Activated T-helper 1 cell treated with anti-CD3 and anti-CD28 coated beads, Interleukin-2, amount 50 U/mL, for 16 hours (primary cell): ENCODE measurements at places on chromosomes 3 and 15.

DNA sequence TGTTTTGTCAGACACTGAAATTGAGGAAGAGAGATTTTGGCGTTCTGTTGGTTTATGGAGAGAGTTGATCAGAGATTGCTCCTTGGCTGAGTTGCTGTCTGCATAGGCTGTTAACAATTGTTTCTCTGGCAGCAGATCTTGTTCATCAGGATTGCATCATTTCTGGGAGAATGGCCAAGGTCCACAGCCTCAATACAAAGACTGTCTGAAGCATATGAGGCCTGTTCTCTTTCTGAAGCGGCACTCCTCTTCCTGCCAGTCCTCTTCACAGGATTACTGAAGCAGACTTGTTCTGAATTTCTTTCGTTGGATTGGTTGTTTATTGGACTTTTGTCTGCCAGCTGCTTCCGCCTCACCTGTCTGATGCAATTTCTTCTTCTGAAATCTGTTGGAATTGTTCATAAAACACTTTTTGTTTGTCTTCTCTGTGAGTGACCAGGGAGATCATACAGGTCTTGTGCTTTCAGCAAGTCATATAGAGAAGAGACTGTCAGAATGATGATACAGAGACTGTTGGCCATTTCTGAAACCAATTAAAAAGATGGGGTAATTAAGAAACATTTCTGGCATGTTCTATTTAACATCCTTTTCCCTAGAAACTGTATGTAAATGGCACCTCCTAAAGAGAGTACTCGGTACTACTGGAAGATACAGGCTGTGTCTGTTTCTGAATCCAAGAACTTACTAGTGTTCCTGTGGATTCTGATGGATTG, 25.5 kb downstream of the SETD5 start:
- no peak for DNase-seq

GRCh38 chr15:79002581-79002980, 57.7 kb upstream of the CTSH start:
- no peak for DNase-seq

- DNase-seq, result no peak
These were observed 130.3 kb downstream of the THSD4 start for GRCh38 chr15:71245588-71245987.

DNA sequence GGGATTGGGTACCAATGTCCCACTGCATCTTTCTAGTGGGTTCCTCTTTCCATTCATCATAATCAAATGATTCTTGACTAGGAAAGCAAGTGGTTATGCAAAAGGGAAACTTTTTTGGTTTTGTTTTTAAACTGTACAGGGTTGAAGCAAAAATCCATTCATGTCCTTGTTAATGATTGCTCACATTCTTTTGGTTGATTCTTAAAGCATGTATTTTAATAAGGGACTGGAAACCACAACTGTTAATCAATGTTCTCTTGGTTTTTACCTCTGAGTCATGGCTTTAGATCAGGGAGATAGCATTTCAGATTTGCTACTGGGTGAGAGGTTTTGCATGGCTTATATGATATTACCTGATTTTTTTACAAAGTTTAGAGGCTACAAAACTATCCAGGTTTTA, 371.7 kb upstream of the RGMA start:
- DNase-seq, result no peak

DNA sequence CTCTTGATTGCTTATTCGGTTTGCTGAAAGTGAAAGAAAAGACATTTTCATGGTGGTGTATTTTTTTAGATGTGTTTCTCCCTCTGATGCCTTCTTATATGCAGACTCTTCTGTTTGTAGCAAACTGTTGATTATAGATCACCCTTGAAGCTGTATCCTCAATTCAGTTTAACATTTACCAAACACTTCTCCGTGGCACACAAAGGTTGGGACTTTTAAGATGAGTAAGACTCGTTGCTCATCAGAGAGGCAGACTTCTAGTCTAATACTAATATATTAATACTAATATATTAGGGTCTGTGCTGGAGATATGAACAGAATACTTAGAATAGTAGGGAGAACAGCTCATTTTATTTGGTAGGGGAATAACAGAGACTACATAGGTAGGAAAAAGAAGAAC, 32.8 kb downstream of the RASA2 start:
- no peak for DNase-seq

DNA sequence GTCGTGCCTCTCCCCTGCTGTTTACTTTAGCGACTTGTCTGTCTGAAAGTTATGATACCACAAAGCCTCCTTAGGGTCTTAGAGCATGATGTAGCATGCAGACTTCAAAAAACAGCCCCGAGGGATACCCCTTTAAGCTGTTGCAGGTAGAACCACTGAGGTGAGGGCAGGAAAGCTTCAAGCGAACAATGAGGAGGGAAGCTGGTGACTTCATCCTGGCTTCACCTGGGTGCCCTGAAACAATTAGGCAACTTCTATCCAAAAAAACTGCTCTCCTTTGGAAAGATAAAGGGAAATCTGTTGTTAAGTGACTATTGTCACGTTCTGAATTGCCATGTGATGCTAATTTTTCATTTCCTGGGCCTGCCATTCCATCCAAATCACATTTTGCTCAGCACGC, 231.6 kb downstream of the SOX2 start:
- no peak for DNase-seq

- DNase-seq, result no peak
These were observed 38.8 kb downstream of the TM2D3 start for GRCh38 chr15:101613130-101614000.

DNA sequence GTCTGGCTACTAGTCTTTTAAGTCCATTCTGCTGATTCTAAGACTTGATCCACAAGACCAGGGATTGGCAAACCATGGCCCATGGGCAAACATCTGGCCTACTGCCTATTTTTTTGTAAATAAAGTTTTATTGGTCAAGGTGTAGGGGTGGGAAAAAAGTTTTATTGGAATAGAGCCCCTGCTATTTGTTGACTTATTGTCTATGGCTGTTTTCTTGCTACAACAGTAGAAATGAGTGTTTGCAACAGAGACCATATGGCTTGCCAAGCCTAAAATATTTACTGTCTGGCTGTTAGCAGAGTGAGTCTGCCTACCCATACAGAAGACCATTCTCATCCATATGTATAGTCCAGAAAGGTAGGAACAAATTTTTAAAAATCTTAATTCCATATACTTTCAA, 106.4 kb downstream of the PTPRG start:
- no peak for DNase-seq

DNA sequence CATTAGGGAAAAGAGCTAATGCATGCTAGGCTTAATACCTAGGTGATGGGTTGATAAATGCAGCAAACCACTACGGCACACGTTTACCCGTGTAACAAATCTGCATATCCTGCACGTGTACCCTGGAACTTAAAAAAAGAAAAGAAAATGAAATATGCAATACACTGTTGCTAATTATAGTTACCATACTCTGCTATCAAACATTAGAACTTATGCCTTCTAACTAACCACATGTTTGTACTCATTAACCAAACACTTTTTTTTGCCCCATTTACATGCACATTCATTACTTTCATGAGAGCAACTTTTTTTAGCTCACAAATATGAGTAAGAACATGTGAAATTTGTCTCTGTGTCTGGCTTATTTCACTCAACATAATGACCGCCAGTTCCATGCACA, 253.1 kb downstream of the CGGBP1 start:
- no peak for DNase-seq

DNA sequence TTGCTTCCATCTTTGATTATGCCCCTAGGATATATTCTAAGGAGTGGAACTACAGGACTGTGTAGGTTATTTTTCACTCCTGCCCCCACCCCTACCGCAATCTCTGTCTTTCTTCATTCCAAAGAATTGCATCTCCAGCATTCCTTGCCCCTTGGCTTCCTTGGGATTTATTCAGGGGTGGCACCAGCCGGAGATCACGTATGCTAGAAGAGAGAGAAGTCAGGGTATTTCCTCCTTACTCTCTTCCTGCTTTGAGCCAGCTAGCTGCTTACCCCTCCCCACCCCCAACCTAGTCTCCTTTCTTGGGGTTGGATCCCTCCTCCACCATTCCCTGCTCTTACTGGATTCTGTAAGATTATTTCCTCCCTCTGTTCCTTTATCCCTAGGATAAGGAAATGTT, 35.0 kb upstream of the DENND4A start:
- no peak for DNase-seq

DNA sequence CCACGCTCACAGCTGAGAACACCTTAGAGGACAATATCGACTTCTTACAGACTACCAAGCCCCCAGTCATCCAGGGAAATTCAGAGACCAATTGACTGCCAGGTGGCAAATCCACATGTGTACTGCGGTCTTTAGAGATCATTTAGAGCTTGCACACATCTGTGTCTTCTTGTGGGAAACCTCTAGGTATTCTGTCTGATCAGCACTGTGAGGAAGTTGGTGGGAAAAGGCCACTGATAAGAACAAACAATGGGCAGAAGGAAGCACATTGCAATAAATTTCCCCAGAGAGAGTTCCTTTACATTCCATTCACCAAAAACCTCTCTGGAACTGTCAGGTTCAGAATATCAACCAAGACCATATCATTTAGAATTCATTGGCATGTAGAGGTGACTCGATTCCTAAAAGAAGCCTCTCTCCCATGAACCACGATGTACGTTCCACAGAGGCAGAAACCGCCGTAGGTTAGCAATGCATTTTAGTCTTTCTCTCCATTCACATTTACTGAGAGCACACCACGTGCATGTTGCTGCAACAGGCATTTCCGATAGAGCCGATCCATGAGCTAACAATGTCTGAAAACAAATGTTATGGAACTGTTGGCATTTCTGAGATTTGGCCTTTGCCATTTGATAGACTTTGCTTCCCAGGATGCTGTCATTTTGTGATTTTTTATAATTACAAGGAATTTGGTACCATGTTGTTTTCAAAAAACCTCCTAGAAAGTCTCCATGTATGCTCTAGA, 287.3 kb upstream of the TPRG1 start:
- no peak for DNase-seq

DNA sequence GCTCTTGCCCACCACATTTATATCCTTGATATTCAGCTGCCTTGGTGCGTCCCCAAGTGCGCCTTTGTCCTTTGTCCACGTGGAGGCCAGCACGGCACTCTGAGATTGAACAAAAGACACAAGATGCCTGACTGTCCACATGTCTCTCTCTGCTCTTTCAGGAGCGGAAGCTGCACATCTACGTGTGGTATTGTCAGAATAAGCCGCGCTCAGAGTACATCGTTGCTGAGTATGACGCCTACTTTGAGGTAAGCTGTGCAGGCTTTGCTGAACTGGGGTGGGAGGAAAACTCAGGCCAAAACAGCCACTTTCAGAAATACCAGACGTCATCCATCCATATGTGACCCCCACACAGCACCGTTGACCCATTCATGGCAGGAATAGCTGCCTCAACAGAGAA, 72.0 kb upstream of the UMPS start:
- no peak for DNase-seq

DNA sequence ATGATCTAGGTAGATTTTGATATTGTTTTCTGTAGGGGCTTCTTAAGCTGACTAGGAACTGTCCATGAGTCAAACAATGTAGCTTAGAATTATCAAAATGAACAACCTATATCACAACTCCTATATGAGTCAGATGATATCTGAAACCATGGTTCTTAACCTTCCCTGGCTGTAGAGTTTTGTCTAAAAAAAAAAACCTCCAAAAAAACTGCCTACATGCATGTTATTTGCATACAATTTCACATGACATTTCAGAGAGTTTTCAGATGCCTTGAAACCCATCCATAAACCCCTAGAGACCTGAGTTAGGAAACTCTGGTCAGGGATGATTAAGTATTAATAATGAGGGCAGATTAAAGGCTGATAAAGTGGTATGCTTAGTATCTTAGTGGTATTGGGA, 157.0 kb downstream of the CHST2 start:
- no peak for DNase-seq

DNA sequence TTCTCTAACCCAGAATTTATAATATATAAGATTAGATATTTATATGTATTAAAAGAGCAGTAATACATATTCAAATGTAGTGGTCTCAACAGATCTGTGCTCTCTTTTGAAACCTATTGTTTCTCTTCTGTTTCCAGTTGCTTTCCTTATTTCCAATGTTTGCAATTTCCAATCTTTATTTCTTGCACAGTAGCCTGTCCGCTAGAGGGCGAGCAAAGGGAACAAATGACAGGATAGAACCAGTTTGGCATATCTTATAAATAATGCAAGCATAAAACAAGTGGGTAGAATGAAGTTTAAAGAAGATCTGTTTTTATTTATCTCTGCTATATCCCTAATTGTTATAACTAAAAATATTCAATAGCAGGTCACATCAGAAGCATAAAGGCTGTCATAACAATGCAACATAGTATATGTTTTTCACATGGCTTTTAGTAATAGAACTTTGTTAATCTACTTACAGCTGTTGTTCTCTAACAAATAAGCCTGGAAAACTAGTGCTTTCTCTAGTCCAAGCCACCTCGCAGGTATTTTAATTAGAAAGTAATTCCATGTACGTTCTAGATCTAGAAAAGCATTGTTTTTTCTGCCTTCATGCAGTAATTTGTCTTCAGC, 15.1 kb upstream of the TCAIM start:
- no peak for DNase-seq

DNA sequence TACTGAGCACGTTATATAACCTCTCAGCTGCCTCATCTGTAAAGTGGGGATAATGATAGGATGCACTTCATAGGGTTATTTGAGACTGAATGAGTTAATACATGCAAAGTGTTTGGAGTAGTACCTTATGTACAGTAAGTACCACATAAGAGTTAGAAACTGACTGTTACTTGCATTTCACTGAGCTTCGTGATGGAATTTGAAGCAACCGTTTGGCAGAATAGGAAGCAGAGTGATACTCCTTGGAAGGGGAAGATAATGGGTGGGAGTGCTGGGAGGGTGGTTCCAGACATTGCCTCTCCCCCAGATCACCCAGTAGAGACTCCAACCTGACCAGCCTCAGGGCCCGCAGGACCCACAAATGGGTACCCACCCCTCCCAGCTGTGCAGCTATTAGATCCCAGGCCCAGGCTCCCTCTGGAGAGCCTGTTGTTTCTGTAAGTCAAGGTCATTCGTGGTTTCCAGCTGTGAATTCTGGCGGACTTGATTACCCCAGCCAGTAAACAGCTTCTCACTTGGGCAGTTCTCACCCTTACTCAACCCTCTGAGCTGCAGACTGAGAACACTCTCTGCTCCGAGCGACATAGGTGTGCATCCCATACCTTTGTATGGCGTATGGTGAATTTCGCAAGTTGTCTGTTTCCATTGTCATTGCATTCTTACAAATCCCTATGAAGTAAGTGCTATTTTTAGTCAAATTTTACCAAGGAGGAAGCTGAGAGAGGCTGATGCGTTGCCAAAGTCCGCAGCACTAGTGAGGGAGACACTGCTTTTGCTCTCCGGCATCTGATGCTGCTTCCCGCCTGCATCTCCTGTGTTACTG, 11.1 kb downstream of the ALPK3 start:
- no peak for DNase-seq

DNA sequence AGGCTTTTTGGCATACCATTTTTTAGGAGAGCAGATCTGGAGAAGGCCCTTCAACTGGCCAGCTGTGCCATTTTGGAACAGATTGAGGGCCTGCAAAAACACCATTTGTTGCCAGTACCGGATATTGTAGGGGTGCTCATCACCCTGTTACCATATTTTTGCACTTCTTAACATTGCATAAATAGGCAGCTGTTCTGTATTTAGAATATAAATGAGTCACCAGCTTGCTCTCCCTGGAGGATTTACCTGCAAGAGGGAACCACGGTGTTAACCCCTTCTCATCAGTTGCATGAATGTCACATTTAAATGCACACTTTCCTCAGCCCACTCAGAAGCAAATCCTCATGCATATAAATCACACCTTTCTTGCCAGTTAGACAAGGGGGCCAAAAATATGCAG, 435.6 kb downstream of the ROBO2 start:
- DNase-seq, result no peak
